Ureter (tissue), 1 donor: ENCODE measurements at places on chromosomes 13 and 19. TPM values are rescaled to one million over a fixed set of nuclear protein-coding genes. Genes with fewer than 3 reads are reported as not detected.

GRCh38 chr19:4495471-4495870 is 22.8 kb downstream of the PLIN4 start:
- no peak for DNase-seq

DNA sequence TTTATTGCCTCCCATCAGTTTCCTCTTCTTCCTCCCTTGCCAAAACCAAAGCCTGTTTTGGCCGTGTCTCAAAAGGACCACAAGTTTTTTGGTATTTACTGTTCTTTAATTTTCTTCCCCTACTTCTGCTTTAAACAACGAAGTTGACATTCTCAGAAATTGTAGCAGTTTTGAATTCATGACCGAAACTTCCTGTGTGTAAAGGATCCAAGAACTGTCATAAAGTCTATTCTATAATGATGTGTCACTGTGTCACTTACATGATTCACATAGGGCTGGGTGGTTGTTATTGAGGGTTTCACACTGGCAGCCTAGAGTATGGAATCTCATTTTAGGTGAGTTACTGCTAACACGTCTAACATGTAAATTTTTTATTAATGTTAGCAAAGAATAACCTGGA is 741.0 kb upstream of the KLHL1 start:
- DNase-seq: no peak

The MIR17HG gene
- total RNA-seq: 4.2 TPM

The SIGLEC9 gene
- total RNA-seq: 3.2 TPM

GRCh38 chr13:36915106-36915505 is 4.9 kb downstream of the SMAD9 start:
- no peak for DNase-seq

The MAST1 gene
- 0.36 TPM for total RNA-seq

The GMIP gene
- 25.0 TPM for total RNA-seq

DNA sequence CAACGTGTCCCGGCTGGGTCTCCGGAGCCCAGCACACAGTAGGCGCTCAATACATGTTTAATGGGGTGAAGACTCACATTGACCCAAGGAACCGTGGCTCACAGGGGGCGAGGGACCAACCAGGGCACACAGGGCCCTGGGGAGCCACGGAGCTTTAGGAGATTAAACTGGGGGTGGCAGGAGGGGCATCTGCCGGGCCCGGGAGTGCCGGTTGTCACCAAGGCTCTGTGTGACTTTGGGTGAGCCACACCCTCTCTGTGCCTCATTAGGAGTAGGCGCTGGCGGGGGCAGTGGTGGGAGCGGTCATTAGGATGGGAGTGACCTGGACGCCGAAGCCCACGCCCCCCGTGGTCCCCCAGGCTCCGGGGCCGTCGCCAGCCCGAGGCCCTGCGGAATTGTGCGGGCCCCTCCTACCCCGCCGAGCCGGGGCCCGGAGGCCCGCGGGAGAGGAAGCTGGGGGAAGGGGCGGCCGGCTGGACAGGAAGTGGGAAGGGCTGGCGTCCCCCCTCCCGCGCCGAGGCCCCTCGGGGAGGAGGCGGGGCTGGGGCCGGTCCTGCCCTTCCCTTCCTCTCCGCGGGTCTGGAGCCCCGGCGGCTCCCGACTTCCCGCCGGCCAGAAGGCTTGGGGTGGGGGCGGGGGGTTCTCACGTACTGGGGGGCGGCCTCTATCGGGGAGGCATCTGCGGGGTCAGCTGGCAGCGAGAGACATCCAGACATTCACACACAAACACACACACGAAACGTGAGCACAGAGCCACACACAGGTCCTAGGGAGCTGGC is 1.8 kb upstream of the SSBP4 start:
- DNase-seq: peak; percentile 81

The CATSPERD gene
- total RNA-seq: not detected

The TDRD12 gene
- 0.34 TPM for total RNA-seq

- peak; percentile 69 for DNase-seq
Measured at GRCh38 chr19:718991-719512, 10.3 kb downstream of the PALM start.

The PSG11 gene
- total RNA-seq: not detected

- DNase-seq: no peak
Measured at GRCh38 chr13:33257841-33258807, 27.4 kb downstream of the STARD13 start.

GRCh38 chr19:7997809-7998480 is 7.5 kb downstream of the ELAVL1 start:
- no peak for DNase-seq

GRCh38 chr13:111168107-111168506 is 53.0 kb downstream of the ARHGEF7 start:
- DNase-seq: no peak

- DNase-seq: no peak
Measured at GRCh38 chr13:66992183-66992582, 238.0 kb downstream of the PCDH9 start.

GRCh38 chr13:49524740-49525501 is 29.2 kb downstream of the PHF11 start:
- no peak for DNase-seq

The PCP2 gene
- total RNA-seq: 1.7 TPM

- no peak for DNase-seq
Measured at GRCh38 chr13:19601749-19602725, 31.4 kb upstream of the MPHOSPH8 start.

The IGFL1 gene
- 1.9 TPM for total RNA-seq

The SLC25A41 gene
- not detected for total RNA-seq

The APLP1 gene
- 6.2 TPM for total RNA-seq

The CEACAM7 gene
- 0.36 TPM for total RNA-seq

DNA sequence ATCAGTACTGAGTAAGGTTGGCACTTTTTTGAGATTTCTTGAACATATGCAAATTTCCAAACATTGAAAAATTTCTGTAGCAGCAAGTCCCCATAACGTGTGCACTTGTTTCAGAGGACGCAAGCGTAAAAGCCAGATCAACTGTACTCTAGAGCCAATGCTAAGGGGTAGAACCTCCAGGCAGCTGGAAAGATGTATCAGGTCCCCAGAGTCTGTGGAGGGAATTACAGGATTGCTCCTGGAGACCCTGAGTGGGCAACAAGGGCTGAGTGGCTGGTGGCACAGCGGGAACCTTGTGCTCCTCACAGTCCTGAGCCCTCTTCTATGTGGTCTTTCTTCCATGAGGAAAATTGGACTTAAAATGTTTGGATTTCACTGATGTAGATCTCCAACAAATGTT is 53.9 kb upstream of the AMER2 start:
- DNase-seq: no peak

The CYSLTR2 gene
- 0.23 TPM for total RNA-seq

GRCh38 chr19:13833330-13834243 is 38.3 kb downstream of the ZSWIM4 start:
- peak; percentile 95 for DNase-seq

The ATXN8OS gene
- not detected for total RNA-seq

- DNase-seq: no peak
Measured at GRCh38 chr19:4444765-4445741, 12.5 kb downstream of the UBXN6 start.

- no peak for DNase-seq
Measured at GRCh38 chr19:16288544-16288943, 36.1 kb upstream of the KLF2 start.

The BRD4 gene
- total RNA-seq: 134 TPM

DNA sequence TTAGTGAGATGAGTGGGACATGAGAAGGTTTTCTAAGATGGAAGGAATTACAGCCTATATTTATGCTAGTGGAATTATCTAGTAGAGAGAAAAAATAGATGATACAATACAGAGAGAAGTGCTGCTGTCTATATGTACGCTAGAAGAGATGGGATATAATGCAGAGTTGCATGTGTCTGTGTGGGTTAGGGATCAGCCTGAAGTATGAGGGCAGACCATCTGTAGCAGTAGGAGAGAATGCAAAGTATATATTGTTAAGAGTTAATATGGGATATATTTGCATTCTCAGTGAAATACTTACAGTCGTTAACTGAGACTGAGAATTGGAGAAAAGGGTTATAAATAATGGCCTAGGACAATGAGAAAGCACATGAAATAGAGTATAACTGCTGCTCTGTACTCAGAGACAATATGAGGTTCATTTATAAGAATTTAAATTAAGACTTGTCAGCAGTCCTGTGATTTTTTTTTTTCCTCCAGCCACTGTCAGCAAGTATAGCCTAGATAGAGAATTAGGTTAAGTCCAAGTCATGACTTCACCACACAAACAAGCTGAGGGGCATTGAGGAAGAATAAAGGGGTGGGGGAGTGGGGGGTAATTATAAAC is 77.8 kb downstream of the SLITRK1 start:
- no peak for DNase-seq

DNA sequence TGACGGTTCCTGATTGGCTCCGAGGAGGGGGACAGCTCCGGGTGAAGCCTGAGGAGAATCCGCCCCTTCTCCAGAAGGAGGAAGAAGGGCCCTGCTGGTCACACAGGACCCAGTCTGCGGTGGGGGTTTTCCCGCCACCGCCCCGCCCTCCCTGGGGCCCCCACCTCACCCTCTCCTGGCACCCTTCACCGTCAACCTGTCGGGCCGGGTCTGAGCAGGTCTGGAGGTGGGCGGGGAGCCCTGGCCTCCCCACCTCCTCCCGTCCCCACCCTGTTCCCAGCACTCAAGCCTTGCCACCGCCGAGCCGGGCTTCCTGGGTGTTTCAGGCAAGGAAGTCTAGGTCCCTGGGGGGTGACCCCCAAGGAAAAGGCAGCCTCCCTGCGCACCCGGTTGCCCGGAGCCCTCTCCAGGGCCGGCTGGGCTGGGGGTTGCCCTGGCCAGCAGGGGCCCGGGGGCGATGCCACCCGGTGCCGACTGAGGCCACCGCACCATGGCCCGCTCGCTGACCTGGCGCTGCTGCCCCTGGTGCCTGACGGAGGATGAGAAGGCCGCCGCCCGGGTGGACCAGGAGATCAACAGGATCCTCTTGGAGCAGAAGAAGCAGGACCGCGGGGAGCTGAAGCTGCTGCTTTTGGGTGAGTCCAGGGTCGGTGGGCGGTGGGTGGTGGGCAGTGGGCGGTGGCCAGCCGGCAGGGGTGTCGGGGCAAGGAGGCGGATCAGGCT is at the start of gene GNA15:
Gene GNA15 (plus strand): TSS at position 73 of the 723 bp plus-strand sequence. CDS start 418 bp downstream, at position 491.
- DNase-seq: peak; percentile 83

DNA sequence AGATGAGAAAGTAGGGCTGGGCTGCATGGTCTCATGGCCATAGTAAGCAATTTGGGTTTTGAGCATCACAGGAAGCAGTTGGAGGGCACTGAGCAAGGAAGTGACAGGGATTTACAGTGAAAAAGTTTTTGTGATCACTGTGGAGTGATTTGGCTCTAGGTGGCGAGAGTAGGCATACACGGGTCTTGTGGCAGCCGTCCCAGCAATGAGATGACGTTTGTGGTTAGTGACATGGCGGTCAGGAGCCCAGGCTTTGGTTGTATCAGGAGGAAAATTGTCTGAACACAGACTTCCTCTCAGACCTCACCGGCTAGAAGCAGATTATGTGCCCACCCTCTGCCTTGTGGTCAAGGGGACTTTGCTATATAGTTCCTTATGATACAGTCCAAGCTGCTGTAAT is 3.3 kb downstream of the ZNF444 start:
- no peak for DNase-seq

GRCh38 chr19:50377051-50377461 is 799 bp downstream of the NR1H2 start:
- no peak for DNase-seq

DNA sequence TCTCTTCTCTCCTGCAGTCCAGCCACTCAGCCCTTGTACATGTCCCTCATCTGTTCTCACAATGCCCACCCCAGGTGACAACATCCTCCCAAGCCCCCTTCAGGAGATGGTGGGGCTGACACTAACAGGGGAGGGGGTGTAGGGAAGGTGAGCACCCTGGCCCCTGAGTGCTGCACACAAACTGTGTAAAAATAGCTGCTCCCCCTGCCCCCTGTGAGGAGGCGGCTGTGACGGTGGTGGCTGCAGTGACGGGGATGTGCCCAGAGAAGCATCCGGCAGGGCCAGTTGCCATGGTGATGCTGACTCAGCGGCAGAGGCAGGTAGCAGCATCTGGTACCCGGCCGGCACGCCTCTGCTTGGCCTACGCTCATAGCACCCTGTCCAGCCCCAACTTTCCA is 13.0 kb upstream of the JUND start:
- peak; percentile 78 for DNase-seq

- DNase-seq: peak; percentile 50
Measured at GRCh38 chr19:16325161-16325527, 518 bp downstream of the KLF2 start.

DNA sequence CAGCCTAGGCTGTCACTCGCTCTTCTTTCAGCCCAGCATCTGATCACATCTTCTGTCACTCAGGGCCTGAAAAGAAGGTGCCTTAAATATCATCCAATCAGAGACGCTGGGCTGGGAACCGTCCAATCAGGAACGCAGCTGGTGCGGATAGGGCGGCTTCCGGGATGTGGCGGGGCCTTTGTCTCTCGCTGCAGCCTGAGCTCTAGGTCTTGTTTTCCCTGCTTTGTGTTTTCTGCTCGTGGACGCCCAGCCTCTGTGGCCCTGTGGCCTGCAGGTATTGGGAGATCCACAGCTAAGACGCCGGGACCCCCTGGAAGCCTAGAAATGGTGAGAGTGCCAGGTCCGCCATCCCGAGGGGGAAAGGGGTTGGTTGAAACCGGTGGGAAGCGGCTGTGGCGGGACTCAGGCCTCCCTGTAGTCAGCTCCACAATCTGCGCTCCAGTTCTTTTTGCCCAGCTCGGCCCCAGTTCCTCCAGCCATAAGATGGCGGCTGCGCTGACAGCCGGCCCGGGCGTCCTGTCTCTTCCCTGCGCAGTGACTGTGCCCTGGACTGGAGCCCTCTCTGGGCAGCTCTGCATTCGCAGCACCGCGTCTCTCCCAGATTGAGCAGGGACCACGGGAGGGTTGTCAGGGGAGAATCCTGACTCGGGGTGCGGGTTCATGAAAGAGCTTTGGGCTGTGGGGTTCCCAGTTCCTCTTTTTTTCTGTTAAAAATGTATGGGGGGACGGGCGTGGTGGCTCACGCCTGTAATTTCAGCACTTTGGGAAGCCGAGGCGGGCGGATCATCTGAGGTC is at the start of gene ZNF85:
Gene ZNF85 (plus strand): TSS at position 175 of the 795 bp plus-strand sequence. CDS start 150 bp downstream, at position 325.
- peak; percentile 94 for DNase-seq

DNA sequence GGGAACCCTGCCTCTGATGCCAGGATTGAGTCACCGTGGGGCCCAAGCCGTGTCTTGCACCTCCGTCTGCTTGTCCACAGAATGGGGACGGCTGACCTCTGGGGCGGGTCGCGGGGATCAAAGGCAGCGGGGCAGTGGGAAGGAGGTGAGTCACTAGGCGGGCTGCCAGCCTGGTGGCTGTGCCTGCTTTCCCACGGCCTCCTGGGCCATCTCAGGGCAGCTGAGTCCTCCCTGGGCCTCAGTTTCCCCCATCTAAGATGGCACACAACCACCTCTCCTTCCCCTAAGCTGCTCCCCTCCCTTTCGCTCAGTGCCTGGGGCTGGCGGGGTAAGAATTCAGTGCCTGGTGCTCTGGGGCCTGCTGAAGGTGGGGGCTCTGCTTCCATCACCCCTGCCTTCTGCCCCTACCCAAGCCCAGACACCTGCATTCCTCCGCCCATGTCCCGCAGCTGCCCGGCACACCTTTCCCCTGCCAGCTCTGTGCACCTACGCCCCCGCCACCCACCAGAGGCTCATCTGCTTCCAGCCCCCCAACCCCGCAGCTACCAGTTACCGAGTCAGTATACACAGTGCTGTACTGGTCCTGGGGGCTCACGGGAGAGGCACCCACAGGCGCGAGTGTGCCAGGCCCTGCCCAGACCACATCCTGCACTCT is 3.5 kb downstream of the MKNK2 start:
- peak; percentile 59 for DNase-seq
